ENCODE measurements at places on chromosomes 13 and 19.

DNA sequence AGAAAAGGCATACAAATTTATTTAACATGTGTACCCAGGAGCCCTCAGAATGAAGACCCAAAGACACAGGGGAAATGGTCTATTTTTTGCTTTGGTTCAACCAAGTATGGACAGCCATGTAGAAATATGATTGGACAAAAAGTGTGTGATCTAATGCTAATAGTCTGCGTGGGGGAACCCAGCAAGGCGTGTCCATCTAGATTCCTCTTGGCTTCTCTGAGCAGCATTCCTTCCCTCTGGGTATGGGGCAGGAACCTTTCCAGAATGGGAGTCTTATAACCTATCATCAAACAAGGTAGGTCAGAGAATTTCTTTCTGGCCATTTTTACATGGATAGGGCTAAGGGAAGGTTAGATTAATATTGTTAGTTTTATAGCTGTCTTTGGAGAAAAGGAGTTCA, 698.2 kb downstream of the FGF9 start:
- DNase-seq: no peak

DNA sequence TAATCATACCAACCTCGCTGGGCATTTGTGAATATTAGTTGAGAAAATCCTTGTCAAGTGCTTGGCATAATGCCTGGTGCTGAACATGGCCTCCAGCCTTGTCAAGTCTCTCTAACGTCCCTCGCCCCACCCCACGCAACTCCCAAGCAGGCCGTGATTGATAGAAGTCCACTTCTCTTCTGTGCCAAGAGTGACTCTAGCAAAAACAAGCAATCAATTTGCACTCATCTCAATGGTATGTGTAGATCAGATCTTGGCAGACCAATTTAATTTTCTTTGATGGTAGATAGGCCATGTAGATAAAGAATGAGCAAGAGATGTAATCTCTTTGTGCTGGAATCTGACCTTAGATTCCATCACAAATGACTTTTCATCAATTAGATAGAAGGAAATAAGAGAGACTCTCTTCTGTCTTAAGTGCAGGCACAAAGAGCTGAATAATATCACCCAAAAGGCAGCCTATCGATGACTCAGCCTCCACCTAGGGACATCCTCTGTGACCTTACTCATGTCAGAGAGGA, 31.0 kb upstream of the KATNAL1 start:
- no peak for DNase-seq

DNA sequence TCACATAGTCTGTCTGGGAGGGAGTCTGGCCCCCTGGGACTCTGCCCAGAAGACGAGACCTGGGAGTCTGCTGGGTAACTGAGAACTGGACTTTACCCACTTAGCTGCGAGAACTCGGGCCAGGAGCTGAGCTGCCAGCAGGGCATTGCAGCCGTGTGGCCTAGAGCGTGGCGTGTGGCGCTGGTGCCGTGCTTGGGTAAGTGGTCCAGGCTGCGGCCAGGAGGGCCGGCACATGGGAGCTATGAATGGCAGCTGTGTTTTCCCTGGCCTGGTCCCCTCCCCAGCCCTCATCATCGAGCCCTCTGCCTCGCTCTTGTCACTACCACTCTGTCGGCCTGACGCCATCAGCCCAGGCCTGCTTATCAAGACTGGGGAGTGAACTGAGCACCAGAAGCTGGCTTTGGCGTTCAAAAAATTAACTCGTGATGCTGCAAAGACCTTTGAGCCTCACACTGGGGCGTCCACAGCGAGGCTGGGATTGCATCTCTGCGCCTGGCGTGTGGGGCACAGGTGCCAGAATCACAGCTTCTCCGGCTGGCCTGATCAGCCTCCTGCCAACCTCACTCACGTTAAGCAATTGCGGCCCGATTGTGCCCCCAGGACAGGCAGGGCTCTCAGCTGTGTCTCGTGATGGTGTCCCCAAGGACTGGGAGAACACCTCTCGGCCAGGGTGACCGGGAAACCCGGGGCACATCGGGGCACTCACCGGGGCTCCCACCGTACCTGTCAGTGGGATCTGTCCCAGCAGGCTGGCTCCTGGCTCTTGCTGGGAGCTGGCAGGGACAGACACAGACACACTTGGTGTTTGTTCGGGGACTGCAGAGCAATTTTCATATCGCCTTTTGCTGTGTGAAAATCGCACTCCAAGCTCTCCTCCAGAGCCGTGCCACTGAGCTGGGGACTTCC, 85.9 kb downstream of the KDM4B start:
- no peak for DNase-seq

DNA sequence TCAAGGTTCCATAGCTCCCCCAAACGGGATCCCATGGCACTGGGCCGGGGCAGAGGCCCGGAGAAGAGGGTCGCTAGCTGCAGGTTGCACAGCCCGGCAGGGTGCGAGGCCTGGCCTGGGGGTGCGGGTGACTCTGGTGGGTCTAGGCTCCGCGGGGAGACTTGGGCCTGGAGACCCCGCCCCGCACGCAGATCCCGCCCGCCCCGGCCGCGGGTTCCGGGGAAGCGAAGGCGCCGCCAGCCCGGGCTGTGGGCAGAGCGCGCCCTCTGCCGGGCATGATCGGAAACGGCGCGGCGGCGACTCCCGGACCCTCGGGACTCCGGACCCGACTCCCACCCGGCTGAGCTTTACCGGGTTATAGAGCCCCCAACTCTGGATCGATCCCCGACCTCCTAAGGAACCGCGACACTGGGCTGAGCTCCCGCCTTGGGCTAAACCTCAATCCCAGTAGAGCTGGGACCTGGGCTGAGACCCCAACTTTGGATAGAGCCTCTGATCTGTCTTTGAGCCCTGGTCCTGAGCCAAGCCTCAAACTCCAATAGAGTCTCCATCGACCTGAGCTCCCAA, 3.1 kb upstream of the TNFAIP8L1 start:
- peak; percentile 87 for DNase-seq

DNA sequence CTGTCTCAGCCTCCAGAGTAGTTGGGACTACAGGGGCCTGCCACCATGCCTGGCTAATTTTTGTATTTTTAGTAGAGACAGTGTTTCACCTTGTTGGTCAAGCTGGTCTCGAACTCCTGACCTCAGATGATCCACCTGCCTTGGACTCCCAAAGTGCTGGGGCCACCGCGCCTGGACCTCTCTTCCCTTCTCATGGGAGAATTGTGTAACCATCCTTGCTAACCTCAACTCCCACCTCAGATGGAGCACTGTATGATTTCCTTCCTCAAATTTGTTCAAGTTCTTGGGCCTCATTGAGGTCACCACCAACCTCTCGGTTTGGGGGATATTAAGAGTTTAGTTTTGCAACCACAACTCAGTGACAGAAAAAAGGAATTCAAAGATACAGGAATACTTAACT, 10.7 kb downstream of the LILRA5 start:
- DNase-seq: no peak

DNA sequence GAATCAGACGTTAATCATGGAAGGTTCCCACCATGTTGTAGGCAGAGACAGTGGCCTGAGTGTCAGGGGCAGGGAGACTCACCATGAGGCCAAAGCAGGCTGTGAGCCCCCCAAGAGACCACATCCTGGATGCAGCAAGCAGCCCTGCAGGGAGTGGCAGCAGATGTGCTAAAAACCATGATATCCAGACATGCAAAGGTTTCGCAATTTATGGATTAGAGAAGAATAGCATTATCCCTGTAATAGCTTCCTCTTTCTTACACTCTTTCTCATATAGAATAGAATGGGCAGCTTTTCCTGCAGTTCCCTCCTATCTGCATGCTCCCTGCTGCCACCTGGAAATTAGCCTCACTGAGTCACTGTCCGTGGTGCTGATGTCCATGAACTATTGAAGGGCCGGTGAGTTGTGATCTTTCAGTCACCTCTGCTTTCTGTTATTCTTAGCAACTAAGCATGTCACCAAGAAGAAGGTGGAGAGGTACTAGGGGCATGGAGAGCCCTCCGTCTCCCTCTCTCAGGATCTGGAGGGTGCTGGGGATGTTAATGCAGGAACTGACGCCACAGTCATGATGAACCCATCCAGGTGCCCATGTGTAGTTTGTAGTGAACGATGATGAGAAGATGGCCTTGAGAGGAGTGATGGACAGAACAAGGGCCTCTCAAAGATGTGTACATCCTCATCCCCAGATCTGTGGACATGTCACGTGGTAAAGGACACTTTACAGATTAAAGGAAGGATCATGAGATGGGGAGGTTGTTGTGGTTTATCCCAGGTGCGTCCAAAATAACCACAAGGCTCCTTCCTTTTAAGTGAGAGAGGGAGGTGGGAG, 9.9 kb downstream of the CEACAM4 start:
- DNase-seq: no peak

DNA sequence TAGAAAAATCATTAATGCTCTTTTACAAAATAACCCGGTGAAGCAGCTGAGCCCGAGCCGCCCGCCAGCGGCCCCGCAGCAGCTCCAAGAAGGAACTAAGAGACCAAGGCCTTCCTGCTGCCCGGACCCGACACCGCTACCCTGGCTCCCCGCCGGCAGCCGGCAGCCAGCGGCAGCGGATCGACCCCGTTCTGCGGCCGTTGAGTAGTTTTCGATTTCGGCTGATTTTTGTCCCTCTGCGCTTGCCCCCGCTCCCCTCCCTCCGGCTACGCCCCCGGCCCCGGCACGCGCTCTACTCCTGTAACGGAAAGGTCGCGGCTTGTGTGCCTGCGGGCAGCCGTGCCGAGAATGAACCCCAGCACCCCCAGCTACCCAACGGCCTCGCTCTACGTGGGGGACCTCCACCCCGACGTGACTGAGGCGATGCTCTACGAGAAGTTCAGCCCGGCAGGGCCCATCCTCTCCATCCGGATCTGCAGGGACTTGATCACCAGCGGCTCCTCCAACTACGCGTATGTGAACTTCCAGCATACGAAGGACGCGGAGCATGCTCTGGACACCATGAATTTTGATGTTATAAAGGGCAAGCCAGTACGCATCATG, at the start of gene PABPC3:
Gene PABPC3, plus strand, starts transcription at position 286 of the 603 bp plus-strand sequence. Its CDS starts 63 bp downstream, at position 349.
- no peak for DNase-seq

GRCh38 chr19:7535998-7536695, 630 bp downstream of the PNPLA6 start:
- no peak for DNase-seq

DNA sequence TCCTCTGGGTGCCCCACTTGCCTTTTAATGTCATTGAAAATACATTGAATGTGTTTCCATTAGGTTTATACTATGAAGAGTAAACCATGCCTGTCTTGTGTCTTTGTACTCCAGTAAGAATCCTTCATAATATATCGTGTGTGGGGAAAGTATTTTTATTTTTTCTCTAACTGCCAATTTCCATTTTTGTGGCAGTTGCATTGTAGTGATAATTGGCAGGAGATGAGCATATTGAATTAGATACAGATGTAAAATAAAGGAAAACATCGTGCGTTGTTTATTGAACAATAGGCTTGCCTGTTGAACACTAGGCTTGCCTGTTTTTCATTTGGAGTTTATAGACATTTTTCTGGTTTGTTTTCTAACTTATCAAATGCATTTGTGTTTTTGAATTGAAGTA, 218.8 kb downstream of the NBEA start:
- DNase-seq: no peak

GRCh38 chr19:4669723-4670480, at the start of gene MYDGF:
TSS of gene MYDGF (minus strand) at chr19:4670342. CDS start at chr19:4670334, 8 bp downstream.
- DNase-seq: peak; percentile 95

GRCh38 chr13:22061371-22061805, 390.5 kb downstream of the FGF9 start:
- peak; percentile 73 for DNase-seq

- no peak for DNase-seq
Measured at GRCh38 chr19:32349724-32350470, 4.5 kb downstream of the ZNF507 start.

GRCh38 chr19:58229255-58229639, 533 bp downstream of the ZNF544 start:
- DNase-seq: peak; percentile 13

DNA sequence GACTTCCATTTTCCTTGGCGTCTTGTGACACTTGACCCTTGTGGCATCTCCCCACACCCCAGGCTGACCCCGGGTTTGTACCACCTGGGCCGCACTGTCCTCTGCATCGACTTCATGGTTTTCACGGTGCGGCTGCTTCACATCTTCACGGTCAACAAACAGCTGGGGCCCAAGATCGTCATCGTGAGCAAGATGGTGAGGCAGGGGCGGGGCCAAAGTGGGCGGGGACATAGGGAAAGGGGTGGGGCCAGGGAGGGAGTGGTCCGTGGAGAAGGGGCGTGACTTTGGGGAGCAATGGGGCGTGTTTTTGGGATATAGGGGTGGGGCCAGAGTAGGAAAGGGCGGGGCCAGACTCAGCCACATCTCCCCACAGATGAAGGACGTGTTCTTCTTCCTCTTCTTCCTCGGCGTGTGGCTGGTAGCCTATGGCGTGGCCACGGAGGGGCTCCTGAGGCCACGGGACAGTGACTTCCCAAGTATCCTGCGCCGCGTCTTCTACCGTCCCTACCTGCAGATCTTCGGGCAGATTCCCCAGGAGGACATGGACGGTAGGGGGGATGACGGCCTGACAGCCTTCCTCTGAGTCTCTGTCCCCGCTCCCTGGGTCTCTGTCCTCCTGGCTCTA, 42.8 kb downstream of the TRPM4 start:
- no peak for DNase-seq

Data from CD4-positive, alpha-beta T cell treated with Interleukin-17A for 4 hours (primary cell).